ENCODE measurements at places on chromosomes 5 and 9. TPM values are rescaled to one million over a fixed set of nuclear protein-coding genes. Genes with fewer than 3 reads are reported as not detected.

DNA sequence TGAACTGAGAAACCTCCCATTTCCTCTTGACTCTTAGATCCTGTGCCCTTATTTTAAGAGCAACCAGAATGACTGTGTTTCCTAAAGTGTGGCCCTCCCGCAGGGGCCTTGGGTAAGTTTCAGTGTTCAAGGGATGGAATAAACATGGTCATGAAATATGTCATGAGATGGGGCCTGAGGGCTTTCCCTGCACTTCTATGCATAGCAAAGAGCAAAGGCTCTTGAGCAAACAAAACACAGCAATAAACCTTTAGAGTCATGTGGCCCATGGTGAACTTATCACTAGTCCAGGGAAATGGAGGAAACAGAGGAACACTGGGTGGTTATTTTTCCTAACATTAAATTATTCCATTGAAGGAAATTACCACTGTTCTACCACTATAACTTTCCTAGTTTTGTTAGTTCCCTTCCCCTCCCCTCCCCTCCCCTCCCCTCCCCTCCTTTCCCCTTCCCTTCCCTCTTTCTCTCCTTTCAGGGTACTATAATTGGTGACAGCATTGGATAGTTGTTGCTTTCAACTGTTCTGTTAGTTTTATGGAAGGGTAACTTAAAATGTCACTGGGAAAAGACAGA, 72.4 kb downstream of the CTSL start:
- DNase-seq, result no peak

GRCh38 chr5:151254556-151254955, 1.6 kb downstream of the GM2A start:
- no peak for DNase-seq

The DRD1 gene
- total RNA-seq, result 0.15 TPM

- DNase-seq, result no peak
These were observed 8.2 kb downstream of the COL27A1 start for GRCh38 chr9:114163517-114163951.

DNA sequence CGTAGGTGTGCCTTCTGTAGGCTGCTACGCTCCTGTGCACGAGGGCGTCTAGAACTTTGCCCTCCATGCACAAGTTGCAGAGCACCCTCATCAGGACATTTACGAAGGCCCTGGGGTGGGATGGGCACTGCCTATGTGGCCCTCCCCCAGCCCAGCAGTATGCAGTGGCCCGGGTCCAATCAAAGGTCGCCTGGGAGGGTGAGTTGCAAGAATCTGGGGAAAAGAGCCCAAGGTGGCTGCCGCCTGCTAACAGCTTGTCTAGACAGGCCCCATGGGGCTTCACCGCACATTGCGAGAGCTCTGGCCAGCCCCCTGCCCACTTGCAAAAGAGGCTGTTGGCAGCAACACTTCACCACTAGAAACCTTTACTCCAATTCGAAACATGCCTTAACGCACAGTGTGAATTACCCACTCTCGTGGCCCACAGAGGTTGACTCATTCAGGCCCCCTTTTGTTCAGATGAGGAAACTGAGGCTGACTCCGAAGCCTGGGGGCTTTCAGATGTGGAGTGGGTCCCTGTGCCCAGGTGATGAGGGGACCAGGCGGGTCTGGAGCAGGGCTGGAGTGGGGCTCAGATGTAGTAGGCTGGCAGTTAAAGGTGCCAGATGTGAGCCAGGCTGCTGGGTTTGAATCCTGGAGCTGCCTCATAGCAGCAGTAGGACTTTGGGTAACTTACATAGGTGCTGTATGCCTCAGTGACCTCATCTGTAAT, 31.8 kb upstream of the IL17B start:
- no peak for DNase-seq

The ACTBL2 gene
- not detected for total RNA-seq

DNA sequence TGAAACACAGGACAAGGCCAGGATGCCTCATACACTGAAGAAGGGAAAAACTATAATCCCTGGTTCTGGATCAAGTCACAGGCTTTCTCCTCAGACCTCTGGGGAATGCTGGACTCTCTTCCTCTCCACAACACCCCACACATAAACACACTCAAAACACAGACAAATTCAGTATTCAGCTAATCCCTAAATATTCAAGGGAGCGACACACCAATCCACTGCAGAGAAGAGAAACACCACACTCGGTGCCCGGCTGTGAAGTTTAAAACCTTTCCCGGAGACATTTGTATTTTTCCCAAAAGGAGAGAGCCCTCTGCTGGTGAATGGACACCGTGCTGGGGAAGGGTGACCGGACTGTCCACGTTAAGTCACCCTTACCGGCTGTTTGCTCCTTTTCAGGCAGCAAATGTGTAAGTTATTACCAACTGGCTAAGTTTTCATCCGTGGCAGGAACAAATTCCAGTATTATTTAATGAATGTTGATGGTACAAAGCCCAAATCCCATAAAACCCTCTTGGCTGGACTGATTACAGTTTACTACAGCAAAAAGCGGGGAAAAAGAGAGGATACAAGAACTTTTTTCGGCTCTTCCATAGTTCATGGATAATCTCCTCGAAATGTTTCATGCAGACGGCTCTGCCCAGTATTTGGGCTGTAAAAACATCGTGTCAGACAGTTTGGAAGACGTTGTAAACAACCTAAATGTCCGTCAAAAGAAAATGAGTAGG, 130.9 kb upstream of the SLC30A5 start:
- DNase-seq, result peak; percentile 80

DNA sequence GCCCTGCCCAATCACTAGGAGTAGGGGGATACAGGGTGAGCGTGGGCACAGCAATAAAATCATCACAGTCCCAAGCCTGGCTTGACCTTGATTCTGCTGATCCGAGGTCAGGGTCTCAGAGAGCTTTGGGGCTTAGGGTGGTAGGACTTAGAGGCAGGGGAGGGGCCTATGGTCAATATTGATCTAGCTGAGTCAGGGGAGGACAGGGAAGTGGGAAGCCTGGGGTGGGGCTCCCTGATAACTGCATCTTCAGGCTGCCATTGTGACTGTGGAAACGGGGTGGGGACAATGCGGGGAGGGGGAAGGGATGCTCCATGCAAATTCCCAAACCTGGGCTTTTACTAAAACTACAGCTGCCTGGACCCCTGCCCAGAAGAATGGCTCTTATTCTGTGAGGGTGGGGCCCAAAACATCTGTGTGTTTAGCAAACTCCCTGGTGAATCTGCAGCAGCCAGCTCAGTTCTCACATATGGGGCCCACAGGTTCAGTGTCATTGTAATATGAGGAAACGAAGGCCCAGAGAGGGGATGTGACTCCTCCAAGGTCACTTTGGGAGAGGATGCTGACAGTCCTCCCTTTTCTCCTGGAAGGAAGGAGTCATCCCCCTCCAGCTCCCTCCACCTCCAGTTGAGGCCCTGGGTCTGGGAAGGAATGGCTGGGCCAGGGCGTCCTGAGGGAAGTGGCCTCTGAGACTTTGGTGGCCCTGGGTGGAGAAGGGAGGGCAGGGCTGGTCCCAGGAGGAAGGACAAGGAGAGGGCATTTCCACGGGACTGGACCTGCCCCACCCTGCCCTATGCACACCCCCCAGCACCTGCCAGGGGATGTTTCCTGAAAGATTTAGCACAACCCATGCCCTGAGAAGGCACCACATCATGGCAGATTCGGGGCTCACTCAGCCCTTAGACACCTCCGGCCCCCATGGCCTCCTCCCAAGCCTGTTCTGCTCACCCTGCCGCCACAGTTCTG, 26.4 kb downstream of the SLC6A7 start:
- no peak for DNase-seq

GRCh38 chr5:76401801-76402250, 1.3 kb upstream of the IQGAP2 start:
- DNase-seq, result no peak

DNA sequence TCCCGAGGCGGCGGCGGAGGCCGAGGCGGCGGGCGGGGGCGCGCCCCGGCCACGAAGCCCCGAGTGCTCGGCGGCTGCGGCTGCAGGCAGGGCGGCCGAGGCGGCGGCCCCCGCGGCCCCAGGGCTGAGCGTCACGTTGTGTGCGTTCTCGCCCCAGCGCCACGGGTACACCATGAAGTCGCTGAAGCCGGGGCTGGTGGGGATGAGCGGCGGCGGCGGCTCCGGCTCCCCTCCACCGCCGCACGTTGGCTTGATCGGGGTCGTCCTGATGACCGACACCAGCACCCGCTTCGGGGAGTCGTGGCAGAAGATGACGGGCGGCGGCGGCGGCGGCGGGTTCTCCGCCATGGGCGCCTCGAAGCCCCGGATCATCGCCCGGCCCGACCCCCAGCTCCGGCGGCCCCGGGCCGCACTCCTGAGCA, 498 bp downstream of the ZNF367 start:
- no peak for DNase-seq

The PCDHA1 gene
- not detected for total RNA-seq

The PHF24 gene
- 2.7 TPM for total RNA-seq

DNA sequence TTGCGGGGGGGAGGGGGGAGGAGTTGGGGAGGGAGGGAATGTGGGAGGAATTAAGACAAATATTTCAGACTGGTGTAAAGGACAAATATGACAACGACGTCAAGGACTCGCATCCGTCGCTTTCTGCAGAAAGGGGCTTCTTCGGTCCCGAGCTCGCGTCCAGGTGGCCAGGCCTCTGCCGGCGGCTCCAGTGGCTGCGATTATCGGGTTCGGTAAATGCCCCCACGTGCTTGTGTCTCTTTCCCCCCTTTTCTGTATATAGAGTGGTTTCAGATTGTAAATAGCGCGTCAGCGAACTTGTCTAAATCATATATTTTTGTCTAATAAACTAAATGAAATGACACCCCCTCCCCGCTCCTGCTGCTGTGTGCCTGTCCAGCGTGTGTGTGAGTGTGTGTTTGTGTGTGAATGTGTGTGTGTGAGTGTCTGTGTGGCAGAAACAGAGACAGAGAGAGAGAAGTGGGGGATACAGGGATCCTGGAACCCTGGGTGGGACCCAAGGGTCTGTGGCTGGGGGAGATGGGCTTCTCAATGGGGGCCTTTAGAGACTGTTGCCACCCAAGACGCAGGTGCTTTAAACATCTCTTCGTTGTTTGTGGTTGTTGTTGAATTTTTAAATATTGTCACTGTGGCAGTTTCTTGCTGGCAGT, 5.6 kb downstream of the IRX1 start:
- DNase-seq, result peak; percentile 71

The CARD9 gene
- total RNA-seq, result 4.2 TPM

The KCNMB1 gene
- 0.55 TPM for total RNA-seq

DNA sequence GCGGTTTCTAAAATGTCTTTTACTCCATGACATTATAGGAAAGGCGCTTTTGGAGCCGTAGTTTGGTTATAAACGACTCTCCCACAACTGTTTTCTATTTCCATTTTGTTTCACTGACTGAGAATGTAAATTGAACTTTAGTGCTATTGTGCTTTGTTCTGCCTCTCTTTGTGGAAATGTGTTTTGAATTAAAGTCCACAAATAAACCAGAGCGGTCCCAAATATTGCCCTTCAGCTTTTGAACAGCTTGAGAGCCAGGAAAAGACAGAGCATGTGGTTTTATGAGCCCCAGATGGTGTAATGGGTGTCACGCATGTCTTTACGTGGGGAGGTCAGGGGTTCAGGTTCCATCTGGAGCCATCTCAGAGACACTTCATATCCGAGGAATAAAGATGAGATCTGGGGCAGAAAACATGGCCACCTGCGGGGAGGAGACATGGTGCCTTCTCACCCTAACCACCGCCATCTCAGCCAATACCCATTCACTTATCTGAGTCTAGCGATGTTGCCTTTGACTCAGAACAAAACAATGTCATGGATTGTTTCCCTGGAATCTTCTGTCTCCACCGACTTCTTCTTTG, 42.5 kb upstream of the ROR2 start:
- peak; percentile 25 for DNase-seq

DNA sequence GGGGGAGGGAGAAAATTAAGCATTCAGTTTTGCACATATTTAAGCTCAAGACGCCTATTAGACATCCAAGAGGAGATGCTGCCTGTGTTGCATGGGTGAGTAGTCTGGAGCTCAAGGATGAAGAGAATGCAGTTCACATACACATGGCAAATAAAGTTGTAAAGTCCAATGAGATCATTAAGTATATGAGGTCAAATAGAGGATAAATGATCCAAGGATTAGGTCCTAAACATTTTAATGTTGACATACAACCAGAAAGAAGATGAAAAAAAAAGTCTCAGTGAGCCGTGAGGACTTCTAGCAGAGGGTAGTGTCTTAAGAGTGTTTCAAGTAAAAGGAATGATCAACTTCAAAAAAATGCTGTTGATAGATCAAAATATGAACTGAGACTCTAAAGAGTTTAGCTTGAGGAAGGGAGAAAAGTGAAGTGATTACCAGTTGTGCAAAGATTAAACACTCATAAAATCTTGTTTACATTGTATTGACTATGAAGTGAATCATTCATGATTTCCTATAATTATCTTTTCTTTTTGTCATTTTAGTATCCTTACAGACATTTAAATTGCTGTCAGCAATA, 251.8 kb downstream of the ZNF608 start:
- no peak for DNase-seq

The FAM151B gene
- 2.1 TPM for total RNA-seq

The TMEM232 gene
- 2.3 TPM for total RNA-seq

The DNAI1 gene
- not detected for total RNA-seq

- no peak for DNase-seq
These were observed 237.4 kb upstream of the PTGER4 start for GRCh38 chr5:40442346-40442745.

DNA sequence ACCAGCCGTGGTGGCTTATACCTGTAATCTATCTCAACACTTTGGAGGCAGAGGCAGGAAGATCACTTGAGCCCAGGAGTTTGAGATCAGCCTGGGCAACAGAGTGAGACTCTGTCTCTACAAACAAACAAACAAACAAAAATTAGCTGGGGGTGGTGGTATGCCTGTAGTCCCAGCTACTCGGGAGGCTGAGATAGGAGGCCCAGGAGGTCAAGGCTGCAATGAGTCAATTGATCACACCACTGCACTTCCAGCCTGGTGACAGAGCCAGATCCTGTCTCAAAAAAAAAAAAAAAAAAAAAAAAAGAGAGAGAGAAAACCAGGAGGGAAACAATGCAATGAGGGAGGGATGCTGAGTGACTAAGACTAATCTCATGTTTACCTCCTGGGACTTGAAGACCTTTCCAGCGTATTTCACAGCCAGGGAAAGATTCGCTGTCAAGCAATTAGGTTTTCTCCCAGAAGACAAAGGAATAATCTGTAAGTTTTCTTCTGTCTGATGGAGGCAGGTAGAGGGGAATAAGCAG, 51.1 kb upstream of the MIER3 start:
- no peak for DNase-seq
